Esophagus mucosa (tissue), 1 donor: ENCODE measurements at places on chromosomes 3 and 15. TPM values are rescaled to one million over a fixed set of nuclear protein-coding genes. Genes with fewer than 3 reads are reported as not detected.
A peak's percentile ranks its signal among the peaks of the same experiment; 100 is the strongest.

- no peak for ATAC-seq
These were observed 30.7 kb downstream of the SLC6A6 start for GRCh38 chr3:14433106-14433505.

DNA sequence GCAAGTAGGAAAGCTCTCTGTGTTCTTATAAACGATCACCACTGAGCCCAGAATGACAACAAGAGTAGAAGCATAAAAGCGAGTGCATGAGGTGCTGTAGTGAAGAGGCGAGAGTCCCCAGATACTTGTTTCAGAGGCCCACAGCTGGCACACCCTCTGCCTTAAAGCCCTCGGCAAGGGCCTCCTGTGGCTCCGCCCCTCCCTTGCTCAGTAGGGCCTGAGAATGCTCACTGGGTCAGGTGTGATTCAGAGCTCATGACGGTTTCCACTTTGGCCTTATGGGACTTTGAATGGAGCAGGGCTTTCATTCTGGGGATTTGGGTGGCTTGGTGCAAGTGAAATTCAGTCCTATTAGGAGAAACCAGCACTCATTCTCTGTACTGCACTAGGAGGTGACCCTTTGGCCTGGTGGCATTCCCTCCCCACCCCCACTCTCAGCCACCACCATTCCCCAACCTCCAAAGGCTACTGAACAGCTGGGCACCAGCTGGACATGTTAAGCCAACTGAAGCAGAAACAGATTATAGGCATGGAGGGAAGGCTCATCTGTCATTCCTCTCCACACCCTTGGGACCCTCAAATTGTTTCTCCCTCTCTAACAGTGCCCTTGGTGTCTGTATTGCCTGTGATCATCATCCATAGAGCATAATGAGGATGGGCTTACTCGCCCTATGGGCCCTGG lies 109.6 kb upstream of the CTDSPL start:
- ATAC-seq, result no peak

KNG1 gene
- total RNA-seq, result not detected

GRCh38 chr3:150775001-150775599 lies 12.1 kb upstream of the SIAH2 start:
- no peak for ATAC-seq

GRCh38 chr3:84555629-84556028 lies 403.2 kb upstream of the CADM2 start:
- no peak for ATAC-seq

- peak; percentile 61 for ATAC-seq
These were observed 3.0 kb downstream of the SLC51A start for GRCh38 chr3:196219194-196219969.

SSUH2 gene
- 0.36 TPM for total RNA-seq

DNA sequence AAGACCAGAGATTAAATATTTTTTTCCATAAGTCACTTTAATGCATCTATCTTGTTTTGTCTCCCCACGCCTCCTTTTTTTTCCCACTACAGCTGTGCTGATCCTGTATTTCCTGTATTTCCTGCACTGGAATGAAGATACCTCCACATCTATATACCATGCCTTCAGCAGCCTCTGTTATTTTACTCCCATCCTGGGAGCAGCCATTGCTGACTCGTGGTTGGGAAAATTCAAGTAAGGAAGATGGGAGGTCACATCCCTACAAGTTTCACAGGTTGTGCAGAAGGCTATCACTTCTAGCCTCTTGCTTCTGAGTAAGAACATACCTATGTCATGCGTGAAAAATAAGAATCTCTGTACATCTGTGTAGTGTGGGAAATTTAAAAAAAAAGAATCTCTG lies 3.1 kb downstream of the SLC15A2 start:
- ATAC-seq, result no peak
